Ammon's horn (tissue), 1 donor: ENCODE measurements at places on chromosomes 5 and 9.

DNA sequence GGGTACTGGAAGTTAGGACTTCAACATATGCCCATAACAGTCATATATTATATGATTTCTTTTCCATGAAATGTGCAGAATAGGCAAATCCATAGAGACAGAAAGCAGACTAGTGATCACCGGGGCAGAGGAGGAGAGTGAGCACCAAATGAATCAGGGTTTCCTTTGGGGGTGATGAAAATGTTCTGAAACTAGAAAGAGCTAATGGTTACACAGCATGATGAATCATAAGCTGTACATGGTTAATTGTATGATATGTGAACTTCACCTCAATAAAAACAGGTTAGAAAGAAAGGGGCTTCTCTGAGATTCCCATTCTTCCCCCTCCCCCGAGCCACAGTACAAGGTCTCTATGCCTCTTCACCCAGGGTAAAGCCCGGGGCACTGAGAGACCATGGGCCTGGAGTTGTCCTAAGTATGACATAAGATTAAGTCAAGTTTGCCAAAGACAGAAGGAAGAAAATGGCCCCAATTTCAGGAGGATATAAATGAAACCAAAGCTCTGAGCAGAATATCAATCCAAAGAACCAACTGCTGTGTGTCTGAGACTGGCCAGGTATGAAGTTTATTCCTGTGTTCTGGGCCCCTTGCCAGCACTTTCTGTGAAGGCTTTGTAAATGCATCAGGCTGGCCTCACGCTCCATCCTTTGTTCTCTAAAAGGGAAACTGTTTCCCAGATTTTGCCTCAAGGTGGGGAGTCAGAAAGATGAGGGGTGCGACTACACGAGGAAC lies 243.8 kb downstream of the CDK5RAP2 start:
- no peak for DNase-seq

- no peak for DNase-seq
Measured at GRCh38 chr9:14205463-14205862, 108.5 kb downstream of the NFIB start.

- DNase-seq: no peak
Measured at GRCh38 chr5:179720222-179720621, 12.4 kb upstream of the MAML1 start.

- no peak for DNase-seq
Measured at GRCh38 chr9:121989010-121989409, 104.1 kb downstream of the TTLL11 start.

DNA sequence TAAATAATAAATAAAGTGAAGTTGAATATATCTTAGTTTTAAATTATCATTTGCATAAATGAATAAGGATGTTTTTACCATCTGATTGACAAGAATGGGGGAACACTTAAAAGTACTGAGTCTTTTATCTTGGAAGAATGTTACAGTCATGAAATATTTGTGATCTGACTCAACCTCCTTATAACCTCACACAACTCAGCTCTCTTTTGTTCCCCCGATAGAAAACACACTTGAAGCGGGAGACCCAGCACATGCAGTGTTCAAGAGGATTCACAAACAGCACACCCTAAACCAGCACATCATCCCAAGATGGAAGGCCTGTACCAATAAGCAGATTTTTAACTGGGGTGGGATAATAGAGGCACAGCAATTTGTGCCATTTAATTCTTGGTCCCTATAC lies 15.5 kb downstream of the BAAT start:
- no peak for DNase-seq

DNA sequence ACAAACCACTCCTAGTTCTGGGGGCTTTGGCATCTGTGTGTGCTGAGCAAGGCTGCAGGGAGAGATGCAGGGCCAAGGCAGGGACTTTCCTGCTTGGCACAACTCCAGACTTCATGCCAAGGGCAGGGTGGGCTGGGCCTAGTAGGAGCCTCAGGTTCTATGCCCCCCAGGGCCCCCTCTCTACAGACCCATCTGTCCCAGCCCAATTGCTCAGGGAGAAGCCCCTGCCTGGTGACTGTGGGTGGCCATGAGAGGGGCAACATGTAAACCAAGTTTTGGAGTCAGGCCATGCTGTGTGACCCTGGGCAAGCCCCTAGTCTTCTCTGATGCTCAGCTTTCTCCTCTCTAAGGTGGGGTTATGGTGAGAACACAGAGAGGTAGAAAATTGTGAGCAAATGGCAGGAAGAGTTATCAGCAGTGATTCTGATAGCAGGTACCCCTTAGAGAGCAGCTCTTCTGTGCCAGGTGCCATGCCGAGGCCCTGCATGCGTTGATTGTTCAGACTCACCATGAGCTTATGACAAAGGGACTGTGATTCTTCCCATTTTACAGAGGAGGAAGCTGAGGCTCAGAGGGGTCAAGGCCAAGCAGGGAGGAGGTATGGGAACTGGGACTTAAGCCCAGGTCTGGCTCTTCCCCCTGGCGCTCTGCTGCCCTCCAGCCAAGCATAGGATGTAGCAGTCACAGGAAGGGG lies 5.2 kb downstream of the OLFML2A start:
- DNase-seq: no peak

GRCh38 chr9:108722396-108722795 lies 133.4 kb downstream of the ACTL7B start:
- no peak for DNase-seq

- peak; percentile 69 for DNase-seq
Measured at GRCh38 chr9:79129865-79130480, 441.8 kb upstream of the TLE4 start.

GRCh38 chr5:85938201-85938600 lies 679.5 kb upstream of the COX7C start:
- DNase-seq: no peak

GRCh38 chr9:84278130-84278529 lies 62.4 kb downstream of the SLC28A3 start:
- DNase-seq: no peak

- no peak for DNase-seq
Measured at GRCh38 chr5:135662061-135662481, 83.3 kb upstream of the CXCL14 start.

- no peak for DNase-seq
Measured at GRCh38 chr5:71564895-71565294, 22.2 kb upstream of the MCCC2 start.

- peak; percentile 38 for DNase-seq
Measured at GRCh38 chr9:2018162-2018643, 3.1 kb downstream of the SMARCA2 start.

DNA sequence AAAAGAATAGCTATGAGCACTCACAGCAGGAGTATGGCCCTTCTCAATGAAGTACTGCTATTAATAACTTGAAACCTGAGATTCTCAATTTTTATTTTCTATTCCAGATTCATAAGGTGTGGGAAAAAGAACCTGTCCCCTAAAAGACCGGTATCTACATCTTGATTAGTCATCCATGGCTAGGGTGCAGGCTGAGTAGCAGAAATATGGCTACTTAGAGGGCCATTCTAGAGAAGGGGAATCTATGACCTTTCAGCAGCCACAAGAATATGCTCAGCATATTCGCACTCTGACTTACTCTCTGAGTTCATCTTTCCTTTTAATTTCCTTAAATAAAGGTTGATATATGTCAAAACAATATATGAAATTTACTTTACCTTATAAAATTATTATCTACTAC lies 27.7 kb downstream of the WDR36 start:
- DNase-seq: no peak
